ENCODE measurements at places on chromosomes 7 and 10.

GRCh38 chr7:116678780-116679179, 6.8 kb downstream of the MET start:
- DNase-seq = no peak

DNA sequence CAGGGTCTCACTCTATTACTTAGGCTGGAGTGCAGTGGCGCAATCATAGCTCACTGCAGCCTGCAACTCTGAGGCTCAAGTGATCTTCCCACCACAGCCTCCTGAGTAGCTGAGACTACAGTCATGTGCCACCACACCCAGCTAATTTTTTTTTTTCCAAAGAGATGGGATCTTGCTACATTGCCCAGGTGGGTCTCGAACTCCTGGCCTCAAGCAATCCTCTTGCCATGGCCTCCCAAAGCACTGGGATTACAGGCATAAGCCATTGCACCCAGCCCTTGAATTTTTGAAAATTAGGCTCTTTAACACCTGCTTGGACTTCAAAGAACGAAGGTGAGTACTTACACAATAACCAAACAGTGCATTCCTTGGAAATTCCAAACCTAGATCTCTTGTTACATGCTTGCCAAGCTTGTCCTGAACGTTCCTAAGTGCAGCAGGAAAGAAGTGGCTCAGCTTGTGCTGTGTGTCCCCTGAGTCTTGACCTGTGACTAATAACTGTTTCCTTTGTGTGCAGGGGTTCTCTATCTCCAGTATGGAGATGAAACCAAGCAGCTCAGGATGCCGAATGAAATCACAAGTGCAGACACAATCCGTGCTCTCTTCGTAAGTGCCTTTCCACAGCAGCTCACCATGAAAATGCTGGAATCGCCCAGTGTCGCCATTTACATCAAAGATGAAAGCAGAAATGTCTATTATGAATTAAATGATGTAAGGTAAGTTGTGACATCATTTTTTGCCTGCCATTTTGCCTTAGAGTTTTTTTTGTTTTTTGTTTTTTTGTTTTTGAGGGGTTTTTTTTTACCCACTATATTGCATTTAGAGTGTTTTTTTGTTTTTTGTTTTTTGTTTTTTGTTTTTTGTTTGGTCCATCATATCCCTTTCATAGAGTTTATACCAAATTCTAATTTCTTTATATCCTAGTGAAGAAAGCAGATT, 223.8 kb downstream of the KIAA1217 start:
- no peak for DNase-seq

DNA sequence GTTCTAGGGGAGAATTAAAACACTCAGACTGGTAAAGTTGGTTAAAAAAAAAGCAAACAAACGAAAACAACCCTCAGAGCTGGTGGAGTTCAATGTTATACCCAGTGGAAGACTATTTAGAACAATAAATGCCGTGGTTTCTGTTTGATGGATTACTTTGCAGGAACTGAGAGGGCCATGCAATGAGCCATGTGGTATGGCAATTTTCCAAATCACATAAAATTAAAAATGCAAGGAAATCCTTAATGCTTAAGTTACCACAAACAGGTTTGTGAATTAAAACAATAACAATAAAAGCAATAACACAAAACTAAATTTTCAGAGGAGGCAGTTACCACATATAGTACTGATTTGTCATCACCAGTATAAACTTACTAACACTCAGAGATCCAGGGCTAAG, 96.9 kb downstream of the RTKN2 start:
- DNase-seq = no peak

DNA sequence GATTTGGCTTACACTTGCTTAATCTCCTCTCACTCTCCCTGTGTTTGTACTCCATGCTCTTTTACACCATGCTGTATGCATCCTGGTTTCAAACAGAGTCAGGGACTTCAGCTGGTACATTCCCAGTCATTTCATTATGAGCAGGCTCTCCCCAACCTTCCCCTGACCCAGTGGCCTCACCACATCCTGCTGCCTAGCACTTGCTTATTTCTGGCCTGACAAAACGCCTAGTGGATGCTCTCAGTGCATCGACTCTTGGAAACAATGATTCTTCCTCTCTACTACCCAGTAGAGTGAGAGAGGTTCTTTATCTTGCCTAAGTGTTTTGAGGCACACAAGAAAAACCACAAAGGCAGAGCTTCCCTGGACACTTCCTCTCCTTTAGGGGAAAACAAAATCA, 63.4 kb downstream of the CAV1 start:
- no peak for DNase-seq

DNA sequence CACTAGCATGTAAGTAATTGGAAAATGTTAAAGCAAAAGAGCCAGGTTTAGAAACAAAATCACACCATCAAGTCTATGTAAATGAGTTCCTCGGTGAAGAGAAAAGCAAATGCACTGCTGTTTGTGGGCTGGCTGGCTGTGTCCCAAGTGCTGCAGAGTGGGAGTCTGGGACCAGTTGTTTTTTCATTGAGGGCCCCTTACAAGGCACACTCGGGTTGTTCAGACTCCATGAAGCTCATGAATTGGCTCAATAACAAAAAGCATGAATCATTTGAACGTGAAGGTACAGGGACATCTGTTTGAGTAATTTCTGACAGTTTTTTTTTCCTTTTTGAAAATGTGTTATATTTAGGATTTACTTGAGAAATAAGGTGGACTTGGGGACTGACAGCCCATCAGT, 28.0 kb downstream of the GRK5 start:
- DNase-seq = no peak
